ENCODE measurements at places on chromosomes 4 and X. TPM values are rescaled to one million over a fixed set of nuclear protein-coding genes. Genes with fewer than 3 reads are reported as not detected.
A peak's percentile ranks its signal among the peaks of the same experiment; 100 is the strongest.

HMX1 gene
- polyA plus RNA-seq: not detected

MMRN1 gene
- polyA plus RNA-seq: 0.22 TPM

DNA sequence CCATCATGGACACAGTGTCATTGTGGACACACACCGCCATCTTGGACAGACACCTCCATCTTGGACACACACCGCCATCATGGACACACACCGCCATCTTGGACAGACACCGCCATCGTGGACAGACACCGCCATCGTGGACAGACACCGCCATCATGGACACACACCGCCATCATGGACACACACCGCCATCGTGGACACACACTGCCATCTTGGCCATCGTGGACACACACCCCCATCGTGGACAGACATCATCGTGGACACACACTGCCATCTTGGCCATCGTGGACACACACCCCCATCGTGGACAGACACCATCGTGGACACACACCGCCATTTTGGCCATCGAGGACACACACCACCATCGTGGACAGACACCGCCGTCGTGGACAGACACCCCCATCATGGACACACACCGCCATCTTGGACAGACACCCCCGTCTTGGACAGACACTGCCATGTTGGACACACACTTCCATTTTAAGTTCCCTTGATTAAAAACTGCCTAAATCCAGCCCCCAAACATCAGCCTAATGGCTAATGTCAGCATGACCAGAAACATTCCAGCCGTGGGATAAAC is 9.1 kb downstream of the ASMTL start:
- no peaks in the 10 kb centered on the region for H3K27me3 ChIP-seq
- H3K4me1 ChIP-seq: no peaks in the 10 kb centered on the region
- H3K27ac ChIP-seq: no peak overlapping the region
- DNase-seq: no peak
- H3K36me3 ChIP-seq: no peaks in the 10 kb centered on the region
- no peak overlapping the region for H3K4me3 ChIP-seq

DNA sequence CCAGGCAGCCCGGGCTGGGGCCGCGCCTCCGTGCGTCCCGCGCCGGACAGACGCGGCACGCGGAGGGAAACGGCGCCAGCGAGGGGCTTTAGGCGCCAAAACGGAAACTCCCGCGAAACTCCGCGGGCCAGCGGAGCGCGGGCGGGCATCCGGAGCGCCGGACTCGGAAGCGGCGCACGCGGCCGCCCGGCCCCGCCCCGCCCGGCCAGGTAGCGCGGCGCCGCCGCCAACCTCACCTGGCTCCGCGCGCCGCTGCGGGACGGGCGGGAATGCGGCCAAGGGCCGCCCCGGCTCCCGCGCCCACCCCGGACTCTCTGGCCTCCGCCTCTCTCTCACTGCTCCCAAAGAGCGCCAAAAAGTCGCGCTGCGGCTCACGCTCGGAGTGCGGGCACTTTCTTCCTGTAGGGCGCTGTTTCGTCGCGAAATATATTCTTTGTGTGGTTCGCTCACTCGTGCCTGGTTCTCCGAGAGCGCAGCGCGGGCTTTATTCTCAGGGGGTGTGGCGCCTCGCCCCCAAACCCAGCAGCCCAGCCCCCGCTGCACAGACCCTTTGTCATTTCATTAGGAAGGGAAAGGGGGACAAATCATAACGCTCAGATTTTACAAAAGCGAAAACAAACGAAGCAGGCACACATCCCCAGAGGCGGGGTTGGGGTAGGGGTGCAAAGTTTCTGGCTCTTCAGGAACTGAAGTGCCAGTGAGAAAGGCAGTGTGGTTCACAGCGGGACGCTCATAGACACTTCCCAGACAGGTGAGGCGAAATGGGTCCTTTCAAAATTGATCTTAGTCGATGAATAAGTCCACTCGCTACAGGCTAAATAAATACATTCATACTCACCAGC is 961 bp upstream of the MBNL3 start:
- DNase-seq: peak; percentile 63
- no peaks in the 10 kb centered on the region for H3K36me3 ChIP-seq
- peak overlapping the region; percentile 95 for H3K27ac ChIP-seq
- no peaks in the 10 kb centered on the region for H3K27me3 ChIP-seq
- peak overlapping the region; percentile 70 for H3K4me3 ChIP-seq

DNA sequence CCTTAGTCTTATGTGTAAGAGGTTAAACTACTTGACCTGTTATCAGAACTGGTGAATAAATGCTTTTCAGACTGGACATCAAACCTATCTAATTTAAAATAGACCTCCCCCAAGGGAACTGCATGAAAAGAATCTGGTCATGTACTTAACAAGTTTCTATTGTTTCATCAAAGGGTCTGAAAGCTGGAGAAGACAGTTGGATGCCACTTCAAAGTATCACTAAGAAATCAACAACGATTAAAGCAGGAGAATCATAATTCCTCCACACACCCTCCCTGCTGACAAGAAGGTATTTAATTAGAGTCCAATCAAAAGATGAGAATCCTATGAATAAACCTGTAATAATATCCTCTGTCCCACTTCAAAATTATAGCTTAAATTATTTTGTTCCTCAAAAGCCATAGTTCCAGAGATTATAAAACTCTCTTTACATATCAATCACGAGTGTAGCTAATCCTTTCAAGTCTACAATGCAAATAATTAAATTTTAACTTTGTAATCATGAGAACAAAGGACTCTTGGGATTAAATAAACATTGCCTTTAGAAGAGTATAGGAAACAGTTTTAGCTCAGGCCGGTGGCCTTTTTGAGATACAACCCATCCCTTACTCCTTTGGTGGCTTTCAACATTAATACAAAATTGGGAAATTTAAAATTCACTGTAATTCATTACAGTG is 35.1 kb downstream of the TSPAN5 start:
- no peak overlapping the region for H3K4me3 ChIP-seq
- no peak overlapping the region for H3K27ac ChIP-seq
- H3K27me3 ChIP-seq: no peaks in the 10 kb centered on the region
- no peaks in the 10 kb centered on the region for H3K36me3 ChIP-seq
- DNase-seq: no peak

GRCh38 chr4:56821381-56822243 is at the start of gene SPINK2:
Gene SPINK2 (minus strand): TSS chr4:56821701. CDS start chr4:56821662, 39 bp downstream.
- H3K4me1 ChIP-seq: no peaks in the 10 kb centered on the region
- H3K27me3 ChIP-seq: no peaks in the 10 kb centered on the region
- peak; percentile 54 for DNase-seq
- no peak within 1 kb of the TSS for H3K27ac ChIP-seq
- peak within 1 kb of the TSS; percentile 27 for H3K4me3 ChIP-seq

GRCh38 chr4:85779165-85779564 is 304.2 kb downstream of the ARHGAP24 start:
- H3K4me1 ChIP-seq: no peaks in the 10 kb centered on the region
- H3K27me3 ChIP-seq: no peaks in the 10 kb centered on the region
- no peaks in the 10 kb centered on the region for H3K36me3 ChIP-seq
- no peak overlapping the region for H3K27ac ChIP-seq
- DNase-seq: no peak
